ENCODE measurements at places on chromosomes 13 and 19. TPM values are rescaled to one million over a fixed set of nuclear protein-coding genes. Genes with fewer than 3 reads are reported as not detected.

KLK1 gene
- total RNA-seq = 0.46 TPM

ADM5 gene
- 6.0 TPM for total RNA-seq

FSD1 gene
- 9.6 TPM for total RNA-seq

MCEMP1 gene
- total RNA-seq = not detected

FFAR1 gene
- total RNA-seq = not detected

LGALS7B gene
- total RNA-seq = not detected

URAD gene
- not detected for total RNA-seq

ZNF729 gene
- not detected for total RNA-seq

TNFSF13B gene
- total RNA-seq = not detected

IL11 gene
- total RNA-seq = 19.3 TPM

CEACAM4 gene
- not detected for total RNA-seq

ICAM1 gene
- total RNA-seq = 4.2 TPM

EDDM13 gene
- not detected for total RNA-seq

CDC34 gene
- total RNA-seq = 95.7 TPM

ADGRE3 gene
- not detected for total RNA-seq

CCL25 gene
- not detected for total RNA-seq

DZIP1 gene
- total RNA-seq = 12.5 TPM

ZNF85 gene
- 0.24 TPM for total RNA-seq

PLEKHG2 gene
- total RNA-seq = 78.8 TPM

SYNGR4 gene
- total RNA-seq = 6.0 TPM

ZFP14 gene
- 2.4 TPM for total RNA-seq

SELENOW gene
- total RNA-seq = 150 TPM

TMC4 gene
- total RNA-seq = 1.7 TPM

MYBPC2 gene
- not detected for total RNA-seq

CABP5 gene
- total RNA-seq = not detected

RYR1 gene
- total RNA-seq = 6.6 TPM

KLK6 gene
- total RNA-seq = 0.28 TPM

ICAM5 gene
- 0.34 TPM for total RNA-seq

Measured in A549 treated with GW870086 at 1 μM for 4 hours (cell line).